ENCODE measurements at places on chromosomes 5 and 9.

GRCh38 chr5:14545862-14546261, 35.7 kb upstream of the OTULINL start:
- DNase-seq, result no peak

- DNase-seq, result no peak
Measured at GRCh38 chr5:100731768-100732167, 171.3 kb downstream of the ST8SIA4 start.

- DNase-seq, result no peak
Measured at GRCh38 chr5:175896301-175897040, 25.1 kb downstream of the CPLX2 start.

DNA sequence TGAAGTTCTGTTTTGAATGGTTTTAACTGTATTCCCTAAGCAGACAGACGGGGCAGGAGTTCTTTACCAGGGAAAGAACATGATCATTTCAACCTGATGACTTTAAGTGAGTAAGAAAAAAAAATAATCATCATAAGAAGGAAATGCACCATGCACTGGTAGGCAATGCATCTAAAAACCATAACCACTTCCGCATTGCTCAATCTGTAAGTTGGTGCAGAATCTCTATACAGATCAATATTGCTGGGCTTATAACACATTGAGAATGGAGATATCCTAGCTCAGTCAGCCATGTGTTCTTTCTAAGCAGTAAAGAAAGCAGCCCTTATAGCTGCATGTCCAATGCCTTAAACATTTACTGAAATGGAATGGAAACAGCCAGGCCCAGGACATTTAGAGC, 407.1 kb upstream of the DMAC1 start:
- DNase-seq, result no peak

- DNase-seq, result no peak
Measured at GRCh38 chr5:157613385-157614245, 38.0 kb upstream of the ADAM19 start.

- no peak for DNase-seq
Measured at GRCh38 chr5:163165277-163165676, 272.1 kb upstream of the CCNG1 start.

DNA sequence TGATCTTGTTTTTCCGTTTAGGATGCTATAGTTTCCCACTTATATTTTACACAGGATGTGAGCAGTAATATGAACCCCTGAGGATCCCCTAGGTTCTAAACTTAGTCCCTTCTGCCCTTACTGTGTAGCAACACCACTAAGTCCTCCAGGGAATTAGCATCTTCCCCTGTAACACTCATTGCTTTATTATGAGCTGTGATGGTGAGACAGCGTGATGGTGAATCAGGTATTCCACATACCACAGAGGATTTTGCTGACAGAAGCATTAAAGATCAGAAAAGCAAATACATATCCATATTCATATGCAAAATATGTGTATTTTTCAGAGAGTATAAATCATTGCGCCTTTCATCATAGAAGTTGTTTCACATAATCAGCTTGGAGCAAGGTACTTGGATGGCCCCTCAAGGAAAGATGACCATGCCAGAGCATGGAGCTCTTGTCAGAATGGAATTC, 317.0 kb downstream of the ICE1 start:
- DNase-seq, result no peak

GRCh38 chr9:98409719-98410118, 154.3 kb upstream of the TBC1D2 start:
- DNase-seq, result no peak

DNA sequence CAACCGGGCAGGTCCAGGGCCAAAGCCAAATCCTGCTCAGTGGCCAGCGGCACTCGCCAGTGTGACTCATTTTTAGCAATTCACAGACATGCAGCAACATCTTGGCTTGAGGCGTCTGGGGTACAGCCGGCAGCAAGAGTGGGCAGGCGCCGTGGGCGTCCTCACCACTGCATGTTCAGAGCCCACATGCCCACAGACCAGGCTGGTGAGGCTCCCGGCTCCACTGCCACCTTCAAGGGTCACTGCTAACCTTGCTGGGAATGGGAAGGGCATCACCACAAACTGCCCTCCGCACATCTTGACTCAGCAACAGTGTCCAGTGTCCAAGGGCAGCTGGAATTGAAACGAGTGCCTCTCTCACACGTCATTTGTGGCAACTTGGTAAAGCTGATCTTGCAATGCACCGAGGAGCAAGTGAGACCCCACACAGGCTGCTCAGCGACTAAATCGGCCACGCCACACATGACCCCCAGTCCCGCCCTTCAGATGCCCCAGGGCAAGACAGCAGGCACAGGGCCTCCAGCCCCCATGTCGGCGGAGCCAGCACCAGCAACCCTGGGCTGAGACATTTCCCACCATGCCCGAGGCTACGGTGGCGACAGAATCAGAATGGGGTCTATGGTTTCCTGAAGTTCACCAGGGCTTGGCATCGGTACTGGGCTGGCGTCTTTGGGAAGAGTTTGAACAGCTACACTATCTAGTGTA, 140.3 kb downstream of the ROR2 start:
- no peak for DNase-seq

- no peak for DNase-seq
Measured at GRCh38 chr9:113612828-113613227, 149.3 kb downstream of the RGS3 start.

DNA sequence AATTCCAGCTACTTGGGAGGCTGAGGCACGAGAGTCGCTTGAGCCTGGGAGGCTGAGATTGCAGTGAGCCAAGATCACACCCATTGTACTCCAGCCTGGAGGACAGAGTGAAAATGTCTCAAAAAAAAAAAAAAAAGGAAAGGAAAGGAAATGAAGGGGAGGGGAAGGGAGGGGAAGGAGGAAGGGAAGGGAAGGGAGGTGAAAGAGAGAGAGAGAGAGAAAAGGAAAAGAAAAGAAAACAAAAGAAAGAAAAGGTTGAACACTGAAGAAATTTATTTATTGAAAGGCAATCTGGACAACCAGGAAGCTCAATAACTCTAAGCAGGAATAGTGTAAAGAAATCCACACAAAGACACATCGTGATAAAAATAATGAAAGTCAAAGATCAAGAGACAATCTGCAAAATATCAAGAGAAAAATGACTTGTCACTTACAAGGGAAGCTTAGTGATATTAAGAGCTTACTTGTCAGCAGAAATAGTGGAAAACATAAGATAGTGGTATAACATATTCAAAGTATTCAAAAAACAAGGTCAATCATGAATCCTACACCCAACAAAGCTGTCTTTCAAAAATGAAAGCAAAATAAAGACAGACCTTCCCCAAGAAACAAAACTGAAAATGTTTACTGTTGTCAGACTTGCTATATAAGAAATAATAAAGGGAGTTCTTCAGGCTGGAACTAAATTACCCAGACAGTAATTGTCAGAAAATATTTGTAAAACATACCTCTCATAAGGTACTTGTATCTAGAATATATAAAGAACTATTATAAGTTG, 10.9 kb upstream of the RIMOC1 start:
- DNase-seq, result no peak

GRCh38 chr9:114300846-114301797, 21.8 kb upstream of the ORM1 start:
- DNase-seq, result no peak

DNA sequence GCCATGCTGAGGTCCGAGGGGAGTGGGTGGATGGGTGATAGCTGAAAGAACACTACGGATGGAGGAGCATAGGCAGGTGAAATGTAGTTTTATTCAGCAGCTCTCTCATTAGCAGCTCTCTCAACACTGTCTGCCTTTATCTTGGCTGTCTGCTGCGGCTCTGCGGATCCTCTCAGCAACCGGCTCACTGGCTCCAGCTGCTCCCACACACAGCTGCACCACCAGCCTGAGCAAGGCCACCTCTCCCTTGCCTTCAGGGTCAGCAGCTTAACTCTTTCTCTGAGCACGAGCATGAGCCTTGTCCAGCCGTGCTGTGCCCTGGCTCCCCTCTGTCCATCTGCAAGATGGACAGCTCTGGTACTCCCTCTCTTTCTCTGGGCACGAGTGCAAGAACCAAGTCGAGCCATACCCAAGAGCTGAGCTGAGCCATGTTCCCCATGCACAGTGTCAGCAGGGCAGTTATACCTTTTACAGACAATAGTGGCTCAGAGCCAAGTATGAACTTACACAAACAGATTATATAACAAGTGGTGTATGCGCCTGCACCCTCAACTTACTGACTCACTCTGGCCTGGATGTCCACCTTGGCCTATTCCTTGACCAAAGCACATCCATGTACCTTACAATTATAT, 108.5 kb downstream of the MACIR start:
- no peak for DNase-seq

All from CD8-positive, alpha-beta T cell (primary cell).